ENCODE measurements at places on chromosomes 6 and 20.
A peak's percentile ranks its signal among the peaks of the same experiment; 100 is the strongest.

- no peak for DNase-seq
These were observed 120.9 kb downstream of the COL12A1 start for GRCh38 chr6:75084872-75085381.

- DNase-seq: no peak
These were observed 52.9 kb downstream of the C6orf52 start for GRCh38 chr6:10641528-10641927.

GRCh38 chr6:8192067-8192466, 89.7 kb upstream of the EEF1E1 start:
- DNase-seq: no peak

- no peak for DNase-seq
These were observed 45.3 kb downstream of the PDSS2 start for GRCh38 chr6:107413966-107414645.

DNA sequence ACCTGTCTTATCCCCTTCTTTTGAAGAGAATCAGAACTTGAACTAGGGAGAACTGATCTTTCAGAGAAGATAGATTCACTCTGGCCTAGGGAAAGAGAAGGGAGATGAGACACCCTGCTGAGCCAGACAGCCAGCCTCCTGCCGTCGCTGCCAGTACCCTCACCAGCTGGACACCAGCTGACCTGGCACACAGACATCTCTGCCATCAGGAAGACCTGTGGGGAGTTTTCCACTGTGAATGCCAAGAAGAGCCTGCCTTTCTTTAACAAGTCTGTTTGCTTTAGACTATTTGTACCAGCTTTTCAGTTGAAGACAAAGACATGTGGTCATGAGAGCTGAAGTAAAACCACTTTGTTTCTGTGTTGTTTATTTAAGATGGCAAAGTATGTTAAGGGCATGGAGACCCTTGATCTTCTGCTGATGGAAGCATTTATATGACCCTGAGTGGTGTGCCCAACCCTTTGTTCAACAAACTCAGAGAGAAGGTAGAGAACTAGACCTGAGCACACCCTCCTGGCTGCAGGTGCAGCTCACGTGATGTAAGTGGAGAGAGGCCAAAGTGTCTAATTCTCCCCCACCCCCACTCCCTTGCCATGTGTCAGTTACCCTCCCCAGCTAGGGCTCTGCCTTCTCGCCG, 82.3 kb upstream of the SLC24A3 start:
- DNase-seq: no peak

GRCh38 chr6:27591699-27592480, 119.0 kb upstream of the ZNF184 start:
- no peak for DNase-seq

GRCh38 chr6:16477367-16478149, 239.2 kb downstream of the GMPR start:
- no peak for DNase-seq

- no peak for DNase-seq
These were observed 241.6 kb downstream of the PHACTR1 start for GRCh38 chr6:12958052-12958706.

GRCh38 chr20:57473246-57474048, 51.5 kb downstream of the CTCFL start:
- peak; percentile 66 for DNase-seq

- DNase-seq: no peak
These were observed 30.1 kb downstream of the RAMACL start for GRCh38 chr6:166556336-166556735.

DNA sequence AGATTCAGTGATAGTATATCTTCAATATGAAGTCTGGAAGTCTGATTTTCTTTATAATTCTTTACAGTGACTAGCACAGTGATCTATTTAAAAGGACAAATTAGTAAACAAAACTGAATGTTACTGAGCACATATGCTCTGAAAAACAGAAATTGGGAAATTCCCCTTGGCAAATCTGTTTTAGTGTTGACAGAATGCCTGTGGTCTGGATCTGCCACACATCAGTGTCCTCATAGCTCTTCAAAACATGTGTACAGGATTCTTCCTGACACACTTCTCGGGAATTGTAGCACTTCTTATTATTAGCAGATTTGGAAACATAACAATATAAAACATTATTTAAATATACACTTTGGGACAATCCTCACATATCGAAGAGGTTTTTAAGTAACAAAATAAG, 354.3 kb downstream of the COL12A1 start:
- no peak for DNase-seq
